ENCODE measurements at places on chromosomes 5 and 9.

GRCh38 chr5:56918054-56918453 lies 8.7 kb downstream of the SETD9 start:
- DNase-seq, result no peak

DNA sequence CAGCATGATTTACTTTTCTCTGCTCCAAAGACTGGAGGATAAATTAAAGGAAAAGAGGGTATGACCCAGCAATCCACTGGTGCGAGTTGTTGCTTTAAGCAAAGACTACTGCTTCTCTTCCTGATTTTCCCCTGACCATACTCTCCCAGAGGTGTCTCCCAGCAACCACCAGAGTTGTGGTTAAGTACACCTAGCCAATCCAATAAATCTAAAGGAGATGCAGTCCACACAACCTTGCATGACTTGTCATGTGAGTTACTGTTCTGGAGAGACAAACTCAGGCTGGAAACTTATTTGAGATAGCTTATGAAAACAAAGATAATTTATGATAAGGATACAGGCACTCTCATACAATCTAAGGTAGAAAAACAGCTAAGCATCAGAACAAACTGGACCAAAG lies 11.9 kb downstream of the TMC1 start:
- DNase-seq, result no peak

DNA sequence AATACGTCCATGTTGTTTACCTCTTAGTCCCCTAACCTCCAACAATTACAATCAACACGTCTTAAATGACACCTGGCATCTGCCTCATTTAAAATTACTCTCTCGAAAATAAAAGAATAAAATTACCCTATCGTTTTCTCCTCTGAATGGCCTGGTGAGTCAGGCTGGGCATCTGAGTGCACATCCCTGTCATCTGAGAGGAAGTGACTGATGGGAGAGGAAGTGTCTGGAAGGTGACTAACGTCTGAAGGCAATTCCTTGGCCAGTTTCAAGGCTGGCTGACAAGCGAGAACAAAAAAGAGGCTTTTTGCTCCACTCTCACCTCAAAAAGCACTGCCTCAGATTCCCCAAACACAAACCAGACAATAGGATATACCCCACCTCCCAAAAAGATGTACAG lies 57.7 kb downstream of the MAPKAP1 start:
- DNase-seq, result no peak

DNA sequence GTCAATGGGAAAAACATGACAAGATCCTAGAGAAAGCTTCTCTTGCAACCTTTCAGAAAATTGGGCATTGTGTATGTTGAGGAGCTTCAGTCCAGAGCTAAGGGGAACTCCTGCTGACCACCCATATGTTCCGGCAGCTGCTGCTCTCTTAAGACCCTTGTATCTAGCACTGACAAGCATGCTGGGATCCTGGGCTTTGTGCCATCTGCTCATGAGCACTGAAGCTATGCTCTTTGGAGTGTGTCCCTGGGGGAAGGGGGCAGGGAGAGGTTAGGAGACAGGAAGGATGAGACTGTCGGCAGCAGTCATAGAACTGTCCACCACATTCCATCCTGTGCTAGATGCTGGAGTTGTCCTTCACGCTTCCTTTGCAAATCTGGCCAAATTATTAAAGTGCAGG lies 109.3 kb downstream of the JAKMIP2 start:
- no peak for DNase-seq

GRCh38 chr9:133054966-133055365 lies 6.8 kb upstream of the CEL start:
- DNase-seq, result no peak

GRCh38 chr5:109853377-109853776 lies 163.7 kb downstream of the MAN2A1 start:
- DNase-seq, result no peak

DNA sequence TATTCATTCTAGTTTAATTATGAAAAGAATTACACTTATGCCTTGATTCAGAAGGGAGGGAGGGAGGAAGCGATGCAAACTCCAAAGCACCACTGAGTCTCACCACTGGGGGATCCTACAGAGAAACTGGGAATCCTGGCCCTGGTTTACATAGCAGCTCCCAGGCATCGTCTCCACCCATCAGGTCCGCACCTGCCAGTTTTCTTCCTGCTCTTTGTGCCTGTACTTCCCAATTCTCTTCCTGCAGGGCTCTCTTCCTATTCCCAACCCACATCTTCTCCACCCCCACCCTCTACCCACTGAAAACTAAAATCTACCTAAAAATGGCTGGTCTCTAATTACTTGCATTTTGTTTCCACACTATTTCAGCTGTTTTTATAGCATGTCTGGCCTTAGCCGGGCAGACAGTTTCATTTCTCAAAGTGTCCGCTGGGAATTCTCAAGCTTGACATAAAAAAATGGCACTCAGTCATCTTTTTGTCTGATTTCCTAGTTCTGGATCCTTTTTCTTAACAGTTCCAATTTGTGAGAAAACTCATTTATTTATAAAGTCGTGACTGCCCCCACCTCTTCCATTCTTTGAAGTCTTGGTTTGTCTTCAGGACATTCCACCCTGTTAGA lies 1.6 kb upstream of the TNIP1 start:
- no peak for DNase-seq

DNA sequence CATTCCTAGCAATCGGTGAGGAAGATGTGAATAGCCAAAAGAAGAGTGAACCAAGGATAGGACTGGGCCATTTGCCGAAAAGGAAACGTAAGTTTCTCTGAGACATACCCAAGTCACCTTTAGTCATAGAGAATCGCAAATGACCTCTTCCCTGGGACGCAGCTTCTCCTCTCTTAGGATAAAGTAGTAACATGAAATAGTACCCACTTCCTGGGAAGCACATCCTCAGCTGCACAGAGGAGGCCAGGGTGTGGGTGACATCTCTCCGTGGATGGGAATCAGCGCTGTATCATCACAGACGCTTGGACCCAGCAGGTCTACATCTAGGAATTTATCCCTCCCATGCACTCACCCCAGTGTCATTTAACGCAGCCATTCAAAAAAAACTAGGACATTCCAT lies 120.9 kb upstream of the PHYKPL start:
- no peak for DNase-seq

GRCh38 chr9:137837345-137838278 lies 40.0 kb upstream of the CACNA1B start:
- DNase-seq, result no peak

DNA sequence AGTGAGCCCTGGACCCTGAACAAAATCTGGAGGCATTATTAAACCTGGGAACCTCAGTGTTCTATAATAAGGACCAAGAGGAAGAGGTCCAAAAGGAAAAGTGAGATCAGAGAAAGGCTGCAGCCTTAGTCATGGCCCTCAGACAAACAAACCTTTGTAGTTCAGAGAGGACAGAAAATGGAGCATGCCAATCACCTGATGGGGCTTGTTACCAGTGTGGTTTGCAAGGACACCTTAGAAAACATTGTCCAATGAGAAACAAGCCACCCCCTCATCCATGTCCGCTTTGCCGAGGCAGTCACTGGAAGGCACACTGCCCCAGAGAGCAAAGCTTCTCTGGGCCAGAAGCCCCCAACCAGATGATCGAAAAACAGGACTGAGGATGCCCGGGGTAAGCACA lies 254.8 kb downstream of the CDH10 start:
- no peak for DNase-seq

DNA sequence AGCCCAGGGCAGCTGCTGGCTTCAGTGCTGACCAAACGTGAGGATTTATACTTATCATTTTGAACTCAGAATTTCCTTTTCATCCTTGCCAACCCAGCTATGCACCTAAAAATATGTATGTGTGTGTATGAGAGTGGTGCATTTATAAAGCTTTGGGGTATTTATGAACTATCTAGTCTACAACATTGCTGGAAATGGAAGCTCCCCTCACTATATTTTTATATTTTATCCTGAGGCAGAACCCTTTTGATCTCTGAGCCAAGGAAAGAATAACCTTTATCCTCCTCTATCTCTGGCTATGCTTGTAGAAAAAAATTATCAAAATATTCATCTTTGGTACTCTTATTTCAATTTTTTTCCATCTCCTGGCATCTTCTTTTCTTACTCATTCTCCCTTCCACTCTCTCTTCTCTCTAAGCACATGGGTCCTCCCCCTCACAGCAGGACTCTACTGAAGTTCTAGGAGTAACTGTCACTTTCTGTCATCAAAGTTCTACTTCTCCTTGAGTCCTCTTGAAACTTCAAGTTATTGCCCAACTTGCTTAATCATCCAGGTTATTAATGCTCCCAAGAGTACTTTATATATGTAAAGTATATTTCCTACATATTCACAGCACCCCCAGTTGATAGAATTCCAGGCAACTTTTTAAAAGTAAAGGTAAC lies 190.9 kb downstream of the HINT1 start:
- DNase-seq, result no peak

- no peak for DNase-seq
These were observed 678.3 kb upstream of the CHD1 start for GRCh38 chr5:99607124-99607523.

DNA sequence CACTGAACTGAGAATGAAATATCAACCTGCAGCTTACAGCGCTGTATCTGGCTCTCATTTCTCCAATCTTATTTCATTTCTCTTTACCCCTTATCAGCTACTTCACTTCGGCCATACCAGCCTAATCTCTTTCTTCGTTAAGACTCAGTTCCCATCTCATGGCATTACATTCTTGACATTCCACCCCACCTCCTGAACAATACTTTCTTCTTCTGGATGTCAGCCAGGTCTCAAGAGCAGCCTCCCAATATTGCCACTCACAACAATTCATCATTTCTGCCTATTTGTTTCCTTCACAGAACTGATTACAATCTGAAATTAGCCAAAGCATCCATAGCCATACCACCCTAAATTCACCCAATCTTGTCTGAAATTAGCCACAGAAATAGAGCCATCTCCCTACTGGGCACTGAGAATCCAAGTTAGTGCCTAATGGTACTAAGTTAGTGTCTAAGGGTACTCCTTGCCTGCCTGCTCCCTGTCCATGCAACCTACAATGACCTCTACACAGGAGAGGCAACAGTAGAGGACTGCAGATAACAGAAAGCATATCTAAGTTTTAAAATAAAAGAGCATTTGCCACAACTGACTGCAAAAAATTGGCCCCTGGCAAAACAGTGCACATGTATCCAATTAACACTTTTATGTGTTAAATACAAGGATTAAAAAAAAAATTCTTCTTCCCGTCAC lies 35.2 kb downstream of the SETX start:
- no peak for DNase-seq

GRCh38 chr5:136679233-136679632 lies 313.9 kb upstream of the TRPC7 start:
- no peak for DNase-seq

DNA sequence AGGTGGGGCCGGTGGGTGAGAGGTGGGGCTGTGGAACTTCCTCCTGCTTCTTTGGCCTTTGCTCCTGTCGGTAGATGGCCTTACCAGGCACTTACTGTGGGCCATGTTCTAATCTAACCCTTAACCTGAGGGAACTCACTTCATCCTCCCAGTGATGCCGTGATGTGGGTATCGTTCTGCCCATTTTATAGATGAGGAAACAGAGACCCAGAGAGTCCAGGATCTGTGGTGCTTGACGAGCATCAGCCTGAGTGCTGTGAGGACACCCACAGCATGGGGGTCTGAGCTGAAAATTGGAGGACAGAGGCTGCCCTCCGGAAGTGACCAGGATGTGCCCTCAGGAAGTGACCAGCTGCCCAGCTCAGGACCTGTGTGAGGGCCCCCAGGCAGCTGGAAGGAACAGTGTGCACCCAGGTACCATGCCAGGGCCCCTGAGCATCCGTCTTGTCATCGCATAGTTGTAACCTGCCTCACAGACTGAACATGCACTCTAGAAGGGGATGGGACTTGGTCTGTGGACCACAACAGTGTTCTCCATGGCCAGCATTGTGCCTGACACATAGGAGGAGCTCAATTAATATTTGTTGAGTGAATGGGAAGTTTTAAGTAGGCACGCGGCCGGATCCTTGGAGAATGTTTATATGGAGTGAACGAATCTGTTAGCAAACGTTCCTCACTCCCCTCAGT lies 8.5 kb downstream of the NEK6 start:
- DNase-seq, result no peak

Measured in activated naive CD4-positive, alpha-beta T cell (primary cell).